ENCODE measurements at places on chromosomes 11 and 22.

DNA sequence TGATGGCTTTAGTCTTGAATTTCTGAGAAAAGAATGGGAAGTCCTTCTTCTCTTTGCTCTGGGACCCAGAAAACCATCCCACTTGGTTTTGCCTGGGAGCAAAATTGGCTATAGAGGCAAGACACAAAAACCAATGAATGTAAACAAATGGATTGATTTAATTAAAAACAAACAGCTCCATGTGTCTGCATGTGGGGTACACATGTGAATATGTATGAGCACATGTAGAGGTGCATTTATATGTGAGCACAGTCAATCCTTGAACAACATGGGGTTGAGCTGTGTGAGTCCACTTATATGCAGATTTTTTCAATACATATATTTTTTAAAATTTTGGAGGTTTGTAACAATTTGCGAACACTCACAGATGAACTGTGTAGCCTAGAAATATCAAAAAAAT is 87.2 kb downstream of the CCDC81 start:
- DNase-seq = no peak

- DNase-seq = peak; percentile 31
Measured at GRCh38 chr11:32172041-32172847, 81.4 kb downstream of the RCN1 start.

DNA sequence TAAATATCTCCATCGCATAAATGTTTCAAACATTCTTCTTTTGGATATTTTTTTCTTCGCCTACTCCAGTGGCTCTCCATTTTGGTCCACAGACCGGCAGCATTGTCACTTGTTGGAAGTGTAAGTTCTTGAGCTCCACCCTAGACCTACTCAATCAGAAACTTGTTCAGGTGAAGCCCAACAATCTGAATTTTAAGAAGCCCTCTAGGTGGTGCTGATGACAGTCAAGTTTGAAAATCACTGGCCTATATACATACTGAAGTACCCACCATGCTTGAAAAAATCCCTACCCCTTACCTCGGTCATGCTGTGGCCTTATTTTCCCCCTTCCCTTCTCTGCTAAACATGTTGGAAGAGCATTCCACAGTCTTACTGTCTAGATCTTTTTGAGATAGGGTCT is 10.2 kb upstream of the ACAT1 start:
- DNase-seq = no peak

DNA sequence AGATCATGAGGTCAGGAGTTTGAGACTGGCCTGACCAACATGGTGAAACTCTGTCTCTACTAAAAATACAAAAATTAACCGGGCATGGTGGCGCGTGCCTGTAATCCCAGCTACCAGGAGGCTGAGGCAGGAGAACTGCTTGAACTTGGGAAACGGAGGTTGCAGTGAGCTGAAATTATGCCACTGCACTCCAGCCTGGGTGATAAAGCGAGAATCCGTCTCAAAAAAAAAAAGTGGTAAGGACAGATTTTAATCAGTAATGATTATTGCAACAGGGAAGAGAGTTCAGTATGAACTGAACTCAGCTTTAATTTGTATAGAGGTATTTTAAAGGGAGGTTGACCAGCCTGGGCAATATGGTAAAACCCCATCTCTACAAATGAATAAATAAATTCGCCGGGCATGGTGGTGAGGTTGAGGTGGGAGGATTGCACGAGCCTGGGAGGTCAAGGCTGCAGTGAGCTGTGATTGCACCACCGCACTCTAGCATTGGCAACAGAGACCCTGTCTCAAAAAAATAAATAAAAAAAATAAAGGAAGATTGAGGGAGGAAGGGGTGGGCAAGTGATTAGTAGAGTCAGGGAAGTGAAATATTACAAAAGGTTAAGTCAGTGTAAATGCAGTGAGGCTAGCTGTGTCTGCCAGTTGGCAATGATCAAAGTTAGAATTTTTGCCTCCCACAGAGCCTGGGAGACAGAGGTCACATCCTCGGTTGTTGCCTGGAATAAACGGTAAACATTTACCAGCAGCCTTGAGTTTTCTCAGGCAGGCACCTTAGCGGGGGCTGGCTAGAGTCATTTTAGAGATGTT is 2.6 kb upstream of the MCM5 start:
- peak; percentile 72 for DNase-seq

DNA sequence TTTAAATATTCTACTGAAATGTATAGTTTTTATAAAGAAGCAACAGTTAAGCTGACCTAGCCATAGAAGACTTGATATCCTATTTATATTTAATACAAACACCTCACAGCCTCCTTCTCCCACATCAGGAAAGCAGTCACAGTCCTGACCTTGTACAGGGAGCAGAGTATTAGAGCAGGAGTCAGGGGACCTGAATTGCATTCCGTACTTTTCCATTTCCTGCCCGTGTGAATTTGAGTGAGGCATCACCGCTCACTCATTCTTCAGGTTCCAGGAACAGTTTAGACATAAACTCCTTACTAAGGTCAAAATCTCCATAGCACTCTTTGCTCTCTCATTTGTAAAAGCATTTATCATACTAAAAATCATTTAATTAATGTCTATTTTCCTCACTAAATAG is 482.5 kb upstream of the FAT3 start:
- DNase-seq = no peak

GRCh38 chr22:22942511-22943329 is 55.1 kb downstream of the IGLL5 start:
- peak; percentile 75 for DNase-seq

- no peak for DNase-seq
Measured at GRCh38 chr11:78044706-78045105, 19.0 kb upstream of the THRSP start.

- no peak for DNase-seq
Measured at GRCh38 chr11:12517306-12517705, 139.9 kb downstream of the PARVA start.

DNA sequence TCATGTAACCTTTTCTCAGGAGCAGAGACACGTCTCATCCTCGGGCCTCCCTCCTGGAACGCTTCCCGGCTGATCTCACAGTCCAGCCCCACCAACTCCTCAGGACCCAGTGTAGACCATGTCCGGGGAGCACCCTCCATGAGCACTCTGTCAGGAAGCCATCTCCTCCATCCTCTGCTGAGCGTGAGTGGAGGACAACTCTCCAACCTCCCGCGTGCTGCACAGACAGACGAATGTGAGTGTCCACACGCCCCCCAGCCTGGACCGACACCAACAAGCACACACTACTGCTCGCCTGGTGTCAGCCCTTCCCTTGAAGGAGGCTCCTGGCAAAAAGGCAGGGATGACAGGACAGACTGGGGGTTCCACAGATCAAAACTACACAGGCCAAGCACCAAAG is 86.6 kb downstream of the SHANK2 start:
- no peak for DNase-seq

DNA sequence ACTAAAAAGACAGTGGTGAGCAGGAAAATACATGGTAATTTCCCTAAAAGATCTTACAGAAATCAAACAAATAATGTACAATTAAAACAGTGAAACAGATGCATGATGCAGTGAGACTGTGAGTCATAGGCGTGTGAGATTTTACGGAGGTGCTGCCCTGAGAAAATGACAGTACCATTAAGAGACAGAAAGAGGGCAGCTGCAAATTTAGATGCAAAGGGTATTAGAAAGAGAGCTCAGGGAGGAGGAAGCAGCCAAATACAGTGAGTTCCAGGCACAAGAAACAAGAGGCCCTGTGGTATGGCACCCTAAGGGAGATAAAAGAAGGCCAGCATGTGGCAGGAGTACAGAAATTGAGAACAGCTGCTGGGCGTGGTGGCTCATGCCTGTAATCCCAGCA is 88.5 kb upstream of the FIBIN start:
- DNase-seq = peak; percentile 97

DNA sequence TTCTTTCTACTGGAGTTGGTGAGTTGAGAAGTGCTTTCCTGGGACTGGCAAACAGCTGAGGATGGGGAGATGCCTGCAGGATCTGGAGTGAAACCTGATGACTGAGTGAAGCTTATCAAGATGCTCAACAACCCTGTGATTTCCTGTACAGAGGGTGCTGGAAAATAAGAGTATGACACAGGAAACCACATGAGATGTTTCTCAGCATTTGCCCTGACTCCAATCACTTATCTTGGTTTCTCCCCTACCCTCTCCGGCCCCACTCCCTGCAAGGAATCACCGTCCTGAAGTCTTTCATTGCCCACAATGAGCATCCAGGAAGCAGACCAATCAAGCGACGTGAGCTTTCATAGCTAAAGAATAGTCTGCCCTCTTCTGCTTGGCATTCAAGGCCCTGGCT is at the start of gene MRGPRX2:
Gene MRGPRX2 (minus strand): TSS at position 89 of the 400 bp plus-strand sequence. CDS start 4,315 bp downstream, outside the sequence.
- no peak for DNase-seq

DNA sequence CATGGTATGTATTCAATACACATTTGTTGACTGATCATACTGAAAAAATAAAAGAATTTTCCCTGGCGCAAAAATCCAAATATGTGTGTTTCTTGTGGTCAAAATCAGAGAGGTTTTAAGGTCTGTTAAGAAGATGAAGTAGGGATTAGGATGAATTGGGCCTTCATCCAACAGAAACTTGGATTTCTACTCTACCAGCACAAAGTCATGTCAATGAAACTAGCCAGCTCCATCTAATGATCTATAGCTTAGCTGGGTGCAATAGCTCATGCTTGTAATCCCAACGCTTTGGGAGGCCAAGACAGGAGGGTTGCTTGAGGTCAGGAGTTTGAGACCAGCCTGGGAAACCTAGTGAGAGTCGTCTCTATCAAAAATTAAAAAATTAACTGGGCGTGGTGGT is 65.5 kb downstream of the USP35 start:
- DNase-seq = no peak

All from NCI-H69 (cell line).